ENCODE measurements at places on chromosomes 1 and 21.

DNA sequence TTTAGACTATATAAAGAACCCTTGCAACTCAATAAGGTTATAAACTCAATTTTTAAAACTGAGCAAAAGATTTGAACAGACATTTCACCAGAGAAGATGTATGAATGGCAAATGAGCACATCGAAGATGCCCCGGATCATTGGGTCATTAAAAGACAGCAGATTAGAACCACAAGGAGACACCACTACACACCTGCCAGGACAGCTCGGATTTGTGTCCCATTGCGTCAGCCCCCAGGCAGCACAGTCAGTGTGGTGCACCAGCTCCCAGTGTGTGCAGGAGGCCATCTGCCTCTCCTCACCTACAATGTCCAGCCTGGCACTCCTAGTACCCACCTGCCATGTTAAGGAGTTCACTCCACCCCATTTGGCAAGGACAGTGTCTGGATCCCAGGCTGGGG lies 61.1 kb upstream of the LRP8 start:
- DNase-seq: no peak

DNA sequence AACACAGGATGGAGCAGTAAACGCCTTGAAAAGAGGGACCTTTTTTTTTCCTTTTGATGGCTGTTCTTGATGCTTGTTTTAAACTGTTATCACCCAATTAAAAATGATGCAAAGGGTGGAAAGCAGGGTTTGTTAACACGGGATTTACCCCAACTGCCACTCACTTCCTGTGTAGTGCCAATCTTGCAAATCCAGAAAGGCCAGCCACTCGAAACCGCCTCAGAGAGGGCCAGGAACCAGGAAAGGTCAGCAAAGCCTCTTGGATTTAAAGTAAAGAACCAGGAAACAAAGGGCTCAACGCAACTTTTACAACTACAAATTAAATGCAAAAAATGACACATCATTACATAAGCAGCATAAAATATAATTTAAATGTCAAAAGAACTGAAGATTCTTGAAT lies 347.4 kb downstream of the PDE4B start:
- no peak for DNase-seq

DNA sequence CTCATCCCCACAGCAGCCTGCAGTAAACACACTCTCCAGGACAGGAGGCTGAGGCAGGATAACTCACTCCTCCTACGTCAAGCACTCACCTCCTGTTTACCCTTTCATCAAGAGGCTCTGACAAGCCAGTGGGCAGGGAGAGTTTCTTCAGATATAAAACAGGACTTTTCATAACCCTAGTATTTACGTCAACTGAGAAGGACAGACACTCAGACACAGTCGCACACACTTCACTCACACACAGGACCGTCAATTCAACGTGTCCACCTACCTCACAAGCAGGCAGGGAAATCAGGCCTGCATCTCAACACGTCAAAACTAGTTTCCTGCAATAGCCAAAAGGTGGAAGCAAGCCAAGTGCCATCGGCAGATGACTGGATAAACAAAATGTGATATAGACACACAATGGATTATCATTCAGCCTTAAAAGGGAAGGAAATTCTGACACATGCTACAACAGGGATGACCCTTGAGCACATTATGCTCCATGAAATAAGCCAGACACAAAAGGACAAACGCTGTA lies 48.6 kb downstream of the ITPKB start:
- DNase-seq: no peak

- no peak for DNase-seq
Measured at GRCh38 chr1:33971018-33971710, 107.3 kb downstream of the HMGB4 start.

GRCh38 chr1:244254467-244254866 lies 197.2 kb downstream of the ADSS2 start:
- no peak for DNase-seq

DNA sequence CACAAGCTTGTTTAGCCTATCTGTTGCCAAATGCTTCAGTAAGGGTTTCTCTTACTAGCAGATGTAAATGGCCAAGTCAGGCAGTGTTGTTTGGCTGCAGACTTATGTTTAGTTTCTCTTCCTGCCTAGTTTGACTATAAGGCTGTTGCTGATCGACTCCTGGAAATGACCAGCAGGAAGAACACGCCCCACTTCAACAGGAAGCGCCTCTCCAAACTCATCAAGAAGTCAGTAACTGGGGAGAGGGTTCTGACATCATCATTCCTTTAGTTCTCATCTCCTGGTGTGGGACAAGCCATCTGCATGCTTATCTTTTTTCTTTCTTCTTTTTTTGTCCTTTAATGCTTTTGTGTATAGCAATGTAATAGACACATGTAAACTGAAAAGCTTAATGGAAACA lies 25.1 kb downstream of the RRP1B start:
- DNase-seq: no peak

GRCh38 chr1:38328278-38329035 lies 281.9 kb upstream of the POU3F1 start:
- no peak for DNase-seq

GRCh38 chr1:16631248-16632043 lies 18.1 kb upstream of the NBPF1 start:
- no peak for DNase-seq

- DNase-seq: no peak
Measured at GRCh38 chr1:178927003-178927402, 56.1 kb upstream of the ANGPTL1 start.
